ENCODE measurements at places on chromosomes 13 and 19.

DNA sequence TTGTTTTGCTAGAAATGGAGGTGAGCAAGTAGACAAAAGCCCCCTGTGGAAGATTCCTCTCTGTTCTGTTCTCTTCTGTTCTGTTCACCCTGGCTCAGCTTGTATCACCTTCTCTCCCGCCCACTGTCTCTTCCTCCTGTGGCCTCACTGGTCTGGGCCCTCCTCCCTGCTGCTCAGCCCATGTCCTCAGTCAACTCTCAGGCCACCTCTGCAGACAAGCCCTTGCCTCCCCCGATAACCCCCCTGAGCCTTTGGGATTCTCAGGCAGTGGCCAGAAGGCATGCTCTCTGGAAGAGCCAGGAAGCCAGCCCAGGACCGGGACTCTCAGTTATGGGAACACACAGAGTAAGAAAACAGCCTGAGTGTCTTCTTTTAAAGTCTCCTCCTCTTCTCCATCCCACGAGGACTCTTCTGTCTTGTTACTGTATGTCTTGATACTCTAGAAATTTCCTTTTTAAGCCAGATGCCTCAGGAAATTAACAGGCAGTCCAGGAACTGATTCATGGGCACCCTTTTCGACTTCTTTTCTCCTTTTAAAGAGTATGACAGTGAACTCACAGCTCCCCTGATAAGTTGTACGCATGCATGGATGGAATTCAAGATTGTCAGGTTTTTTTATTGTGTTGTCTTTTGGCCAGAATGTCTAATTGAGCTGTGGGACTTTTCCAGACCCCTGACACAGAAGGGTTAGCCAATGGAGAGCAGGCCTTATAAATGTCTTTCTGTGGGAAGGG lies 33.7 kb downstream of the SHISA2 start:
- DNase-seq, result no peak

DNA sequence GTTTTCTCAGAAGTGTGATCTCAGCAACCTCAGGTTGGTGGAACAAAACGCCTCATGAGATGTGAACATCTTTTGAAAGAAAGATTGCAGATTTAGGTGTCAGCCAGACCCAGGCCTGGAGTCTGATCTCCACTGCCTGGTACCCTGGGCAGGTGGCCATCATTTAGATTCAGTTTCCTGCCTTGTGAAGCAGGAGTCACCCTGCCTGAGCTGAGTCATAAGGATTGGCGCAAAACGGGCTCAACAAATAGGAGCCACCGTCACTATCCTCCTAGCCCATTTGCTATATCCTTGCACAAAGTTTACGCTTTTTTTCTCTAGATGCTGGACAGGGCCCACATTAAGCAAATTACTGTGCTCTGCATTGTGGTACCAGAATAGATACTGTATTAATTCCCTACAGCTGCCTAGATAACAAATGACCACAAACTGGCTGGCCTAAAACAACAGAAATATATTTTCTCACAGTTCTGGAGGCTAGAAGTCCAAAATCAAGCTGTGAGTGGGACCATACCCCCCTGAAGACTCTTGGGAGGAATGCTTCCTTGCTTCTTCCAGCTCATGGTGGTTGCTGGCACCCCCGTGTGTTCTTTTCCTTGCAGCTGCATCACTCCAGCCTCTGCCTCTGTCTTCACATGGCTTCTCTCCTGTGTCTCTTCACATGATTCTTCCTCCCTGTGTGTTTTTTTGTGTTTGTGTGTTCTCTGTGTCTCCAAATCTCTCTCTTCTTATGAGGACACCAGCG lies 38.2 kb downstream of the TNFSF11 start:
- no peak for DNase-seq

- no peak for DNase-seq
These were observed 5.0 kb upstream of the NKG7 start for GRCh38 chr19:51377422-51377821.

DNA sequence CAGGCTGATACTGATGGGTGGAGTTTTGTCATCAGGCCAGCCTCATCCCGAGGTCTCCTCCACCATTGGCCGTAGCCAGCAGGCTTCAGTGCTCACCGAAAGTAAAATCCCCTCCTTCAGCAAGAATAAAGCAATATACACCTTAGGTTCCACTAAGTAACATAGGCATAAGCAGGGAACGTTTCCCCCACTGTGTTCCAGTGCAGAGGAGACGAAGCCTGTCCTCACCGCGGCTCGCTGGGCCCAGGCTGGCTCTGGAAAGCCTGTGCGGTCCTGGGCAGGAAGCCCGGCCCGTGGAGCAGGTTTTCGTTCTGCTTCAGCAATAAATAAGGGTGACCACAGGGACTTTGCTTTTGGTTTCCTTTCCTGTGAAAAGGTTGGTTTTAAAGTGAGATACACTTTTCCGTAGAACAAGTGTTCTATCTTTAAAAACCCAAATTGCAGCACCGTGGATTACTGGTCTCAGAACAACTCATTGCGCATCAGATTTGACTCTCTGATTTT lies 16.3 kb upstream of the TEX29 start:
- DNase-seq, result no peak

DNA sequence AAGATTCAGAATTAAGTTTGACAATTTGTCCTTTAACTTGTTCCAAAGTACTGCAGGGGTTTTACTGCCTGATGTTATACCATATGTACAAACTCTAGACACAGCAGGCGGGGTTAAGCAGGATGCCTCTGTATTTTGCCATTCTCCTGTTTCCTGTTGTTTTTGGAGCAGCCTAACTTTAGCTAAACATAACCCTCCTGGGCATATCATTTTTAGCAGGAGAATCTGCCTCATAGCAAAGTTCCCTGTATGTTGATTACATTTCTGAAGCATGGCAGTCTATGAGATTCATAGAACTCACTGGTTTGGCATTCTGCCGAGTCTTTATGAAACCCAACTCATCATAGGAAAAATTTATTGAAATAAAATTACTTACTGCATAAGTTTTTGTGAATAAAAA lies 5.2 kb downstream of the LHFPL6 start:
- no peak for DNase-seq

- no peak for DNase-seq
These were observed 531.4 kb upstream of the NBEA start for GRCh38 chr13:34410678-34411077.

- DNase-seq, result no peak
These were observed 524.4 kb upstream of the SPRY2 start for GRCh38 chr13:80865329-80865728.

GRCh38 chr13:103324641-103325040 lies 258.4 kb upstream of the SLC10A2 start:
- DNase-seq, result no peak

DNA sequence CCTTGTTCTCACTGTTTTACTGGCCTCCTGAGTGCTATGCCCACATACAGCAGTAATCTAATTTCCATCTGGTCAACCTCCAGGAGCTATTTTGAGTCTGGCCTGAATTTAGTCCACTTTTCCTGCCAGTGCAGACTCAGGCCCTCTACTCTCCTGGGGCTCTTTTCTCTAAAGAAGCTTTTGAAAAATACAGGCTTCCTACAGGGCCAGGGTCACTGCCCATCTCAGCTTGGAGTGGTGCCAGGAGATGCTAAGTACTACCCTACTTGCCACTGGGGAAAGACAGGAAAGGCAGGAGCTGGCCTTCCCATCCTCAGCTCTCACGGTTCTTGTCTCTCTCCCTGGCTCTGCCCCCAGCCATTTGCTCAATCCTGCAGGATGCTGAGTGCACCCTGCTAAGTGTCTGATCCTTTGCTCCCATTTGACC lies 101.7 kb upstream of the SERP2 start:
- no peak for DNase-seq

GRCh38 chr13:28631801-28632200 lies 27.1 kb upstream of the POMP start:
- no peak for DNase-seq

DNA sequence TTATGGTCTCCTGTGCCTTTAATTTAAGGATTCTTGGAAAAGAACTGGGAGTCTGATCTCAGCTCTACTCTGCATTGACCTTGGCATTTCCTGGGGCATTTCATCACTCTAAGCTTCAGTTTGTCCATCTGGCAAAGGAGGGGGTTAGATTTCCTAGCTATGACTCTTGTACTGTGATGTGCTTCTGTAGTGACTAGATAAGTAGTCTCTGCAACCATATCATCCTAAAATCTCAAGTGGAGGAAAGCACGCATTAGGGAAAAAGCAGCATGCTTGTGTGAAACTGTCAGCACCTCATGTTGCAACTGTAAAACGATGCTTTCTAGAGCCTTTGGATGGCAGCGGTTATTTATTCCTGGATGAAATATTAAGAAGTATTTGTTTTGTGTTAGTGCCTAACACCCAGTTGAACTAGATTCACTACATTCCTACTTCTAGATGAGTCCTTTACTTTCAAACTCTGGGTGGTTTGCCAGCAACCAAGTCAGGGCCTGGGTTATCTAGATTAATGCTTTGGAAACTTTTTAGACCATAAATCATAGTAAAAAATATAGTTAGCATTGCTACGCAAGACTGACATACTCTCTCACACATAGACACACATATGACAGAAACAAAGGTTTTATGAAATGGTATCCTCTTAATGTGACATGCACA lies 6.8 kb downstream of the WDFY2 start:
- DNase-seq, result no peak

GRCh38 chr19:32038021-32038920 lies 307.1 kb upstream of the ZNF507 start:
- DNase-seq, result no peak

GRCh38 chr19:13797870-13798269 lies 2.6 kb downstream of the ZSWIM4 start:
- DNase-seq, result no peak
